ENCODE measurements at places on chromosomes 3 and 15.

GRCh38 chr3:10770547-10770946, 45.5 kb upstream of the SLC6A11 start:
- DNase-seq: no peak

- no peak for DNase-seq
These were observed 3.3 kb upstream of the RNF13 start for GRCh38 chr3:149809699-149810098.

- DNase-seq: no peak
These were observed 18.5 kb upstream of the REC114 start for GRCh38 chr15:73424506-73424905.

DNA sequence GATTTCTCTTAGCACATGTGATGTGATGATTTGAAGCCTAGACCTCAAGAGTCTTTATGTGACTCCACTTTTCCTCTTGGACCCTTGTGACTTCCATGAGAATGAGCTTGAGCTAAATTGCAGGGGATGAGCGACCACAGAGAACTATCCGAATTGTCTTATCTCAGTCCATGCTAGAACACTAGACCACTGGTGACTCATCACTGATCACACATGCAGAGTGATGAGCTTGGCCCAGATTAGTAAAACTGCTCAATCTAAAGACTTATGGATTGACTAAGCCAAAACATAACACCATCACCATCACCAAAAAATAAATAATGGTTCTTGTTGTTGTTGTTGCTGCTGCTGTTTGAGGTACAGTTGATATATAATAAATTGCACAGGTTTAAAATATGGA, 114.1 kb upstream of the CFAP20DC start:
- peak; percentile 19 for DNase-seq

DNA sequence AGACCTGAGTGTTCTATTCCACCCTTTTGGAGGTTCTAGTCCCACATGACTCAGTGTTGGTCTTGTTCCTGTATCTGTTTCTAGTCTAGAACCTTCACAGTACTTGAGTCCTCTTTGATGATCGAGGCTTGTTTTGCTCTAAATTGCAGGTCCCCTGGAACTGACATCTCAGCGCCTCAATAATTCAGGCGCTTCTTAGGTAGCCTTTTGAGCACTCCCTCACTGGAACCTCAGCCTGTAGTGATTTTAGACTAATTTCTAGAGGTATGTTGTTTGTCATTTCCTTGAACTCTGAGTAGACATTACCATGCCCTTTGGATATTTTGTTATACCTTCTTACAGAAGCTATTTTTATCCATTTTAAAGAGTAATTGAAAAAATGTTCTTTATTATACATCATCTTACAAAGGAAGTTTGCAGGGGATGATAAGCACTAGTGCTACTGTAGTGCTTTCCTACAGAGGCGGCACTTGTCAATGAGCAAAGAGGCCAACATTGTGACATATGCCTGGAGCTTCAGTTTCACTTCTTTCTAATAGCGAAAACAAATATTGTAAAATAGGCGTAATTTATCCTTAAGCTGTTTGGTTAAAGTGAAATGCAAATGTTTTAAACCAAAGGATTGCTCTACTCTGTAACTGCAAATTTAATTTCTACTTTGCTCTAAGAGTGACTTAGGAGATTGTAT, 75.7 kb downstream of the EFL1 start:
- DNase-seq: peak; percentile 57

GRCh38 chr3:46438831-46439230, 25.9 kb downstream of the LTF start:
- DNase-seq: no peak

DNA sequence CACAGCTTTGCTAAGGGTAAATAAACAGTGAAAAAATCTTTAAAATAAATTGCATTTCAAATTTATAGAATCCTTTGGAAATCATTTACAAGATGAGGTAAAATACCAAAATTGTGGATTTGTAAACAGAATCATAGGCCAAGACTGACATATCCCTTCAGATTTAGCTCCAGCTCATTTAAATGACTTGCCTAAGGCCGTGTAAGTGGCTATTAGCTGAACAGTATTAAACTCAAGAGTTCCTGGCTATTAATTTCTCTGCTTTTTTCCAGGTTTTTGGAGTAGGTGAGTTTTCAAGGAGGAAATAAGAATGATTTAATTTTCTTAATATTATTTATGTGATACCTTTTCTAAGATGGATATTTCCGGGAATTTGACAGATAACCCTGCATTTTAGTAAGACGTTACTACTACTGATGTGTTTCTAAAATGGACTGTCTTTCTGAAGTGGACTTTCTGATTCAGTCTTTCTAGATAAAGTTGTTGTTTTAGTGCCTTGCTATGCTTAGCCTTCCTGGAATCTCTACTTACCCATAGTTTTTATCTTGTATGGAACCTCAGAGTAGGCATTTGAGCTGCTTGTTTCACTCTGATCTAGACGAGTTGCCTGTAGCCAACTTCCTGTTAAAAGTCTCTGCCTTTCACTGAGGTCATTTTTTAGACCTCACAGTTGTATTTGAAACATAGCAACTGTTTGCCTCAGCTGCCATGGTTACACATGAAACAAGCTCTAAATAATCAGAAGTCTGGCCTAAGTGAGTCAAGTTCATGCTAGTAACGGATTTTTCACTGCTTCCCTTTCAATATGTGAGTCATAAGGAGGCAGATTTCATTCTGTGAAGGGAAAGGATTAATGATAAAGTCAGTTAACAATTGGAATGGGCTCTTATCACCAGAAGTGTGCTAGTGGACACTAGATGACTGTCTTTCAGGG, 127.0 kb downstream of the KLHL25 start:
- DNase-seq: peak; percentile 55

DNA sequence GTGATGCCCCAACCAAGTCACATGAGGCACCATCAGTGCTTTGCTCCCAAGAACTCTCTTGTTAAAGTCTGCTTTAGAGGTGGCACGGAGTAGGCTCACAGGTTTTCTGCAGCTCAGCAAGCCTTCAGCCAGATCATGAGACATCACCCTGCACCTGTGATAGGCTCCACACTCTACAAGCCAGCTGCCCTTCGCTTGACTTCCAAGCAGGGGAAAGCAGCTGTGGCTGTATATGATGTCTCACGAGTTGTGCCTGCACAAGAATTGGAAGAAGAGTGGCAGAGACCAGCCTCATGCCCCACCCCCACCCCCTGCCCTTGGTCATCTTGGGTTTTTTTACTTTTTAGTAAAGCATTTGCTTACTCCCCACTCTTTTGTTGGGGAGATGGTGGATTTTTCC, 22.5 kb downstream of the MRPS11 start:
- DNase-seq: no peak

- DNase-seq: peak; percentile 36
These were observed 18.9 kb upstream of the TIGIT start for GRCh38 chr3:114274929-114275328.

- no peak for DNase-seq
These were observed 103.1 kb upstream of the LRTM1 start for GRCh38 chr3:55030938-55031337.

DNA sequence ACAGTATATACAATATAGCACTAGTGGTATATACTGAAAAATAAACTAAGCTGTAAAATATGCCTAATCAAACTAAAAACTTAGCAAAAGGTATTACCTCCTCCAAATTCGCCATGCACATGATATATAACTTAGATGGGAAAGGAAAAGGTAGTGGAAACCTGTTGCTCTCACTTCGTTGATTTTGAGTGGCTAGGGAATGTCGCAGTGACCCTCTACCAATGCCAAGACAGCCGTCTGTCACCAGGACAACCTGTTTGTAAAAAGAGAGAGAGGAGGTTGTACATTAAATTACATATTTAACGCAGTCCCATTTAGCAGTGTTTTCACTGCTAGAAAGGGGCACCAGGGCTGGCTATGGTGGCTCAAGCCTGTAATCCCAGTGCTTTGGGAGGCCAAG, 11.3 kb downstream of the INTS14 start:
- no peak for DNase-seq

- no peak for DNase-seq
These were observed 19.0 kb downstream of the MESD start for GRCh38 chr15:80970658-80971057.

- peak; percentile 50 for DNase-seq
These were observed at the start of gene THBS1 for GRCh38 chr15:39580485-39581241. THBS1 (plus strand) TSS chr15:39581079; CDS start chr15:39581858, 779 bp downstream.

- peak; percentile 95 for DNase-seq
These were observed 5.6 kb downstream of the SLC25A38 start for GRCh38 chr3:39388741-39389248.

DNA sequence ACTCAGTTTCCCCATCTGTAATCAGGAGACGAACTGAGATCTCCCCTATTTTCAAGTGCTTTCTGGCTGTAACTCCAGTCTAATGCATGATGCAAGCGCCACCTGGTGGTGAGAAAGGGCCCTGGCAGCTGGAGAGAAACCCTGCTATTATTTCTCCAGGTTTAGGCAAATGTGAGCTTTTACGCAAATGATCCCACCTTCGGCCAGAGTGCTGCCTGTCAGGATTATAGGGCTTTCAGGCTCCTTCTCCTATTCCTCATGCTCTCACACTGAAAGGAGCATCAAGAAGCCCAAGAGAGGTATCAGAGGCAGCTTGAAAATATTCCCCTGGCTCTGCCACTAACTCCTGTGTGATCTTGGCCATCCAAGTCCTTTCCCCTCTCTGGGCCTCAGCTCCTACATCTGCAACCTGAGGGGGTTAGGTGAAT, 93.9 kb upstream of the RASGRF1 start:
- peak; percentile 85 for DNase-seq

- no peak for DNase-seq
These were observed 132.3 kb upstream of the ABHD17C start for GRCh38 chr15:80562846-80563245.

DNA sequence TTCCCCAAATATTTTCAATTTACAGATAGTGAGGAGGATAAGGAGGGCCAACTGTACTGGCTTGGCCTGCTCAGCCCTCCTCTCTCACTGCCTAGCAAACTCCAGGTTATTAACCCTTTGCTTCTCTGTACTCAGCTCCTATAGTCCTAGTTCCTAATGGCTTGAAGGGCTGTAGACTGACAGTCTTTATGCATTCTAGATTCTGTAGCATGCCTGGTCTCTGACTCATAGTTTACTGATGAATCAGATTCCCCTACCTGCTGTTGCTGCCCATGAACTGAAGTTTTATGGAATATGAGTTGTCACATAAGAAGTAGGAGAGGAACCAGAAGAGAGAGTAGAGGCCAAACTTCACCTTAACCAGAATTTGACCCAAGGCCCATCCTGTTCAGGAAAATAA, 27.1 kb upstream of the MAP3K13 start:
- DNase-seq: no peak

GRCh38 chr3:136464502-136464901, 214.4 kb downstream of the PCCB start:
- DNase-seq: no peak

DNA sequence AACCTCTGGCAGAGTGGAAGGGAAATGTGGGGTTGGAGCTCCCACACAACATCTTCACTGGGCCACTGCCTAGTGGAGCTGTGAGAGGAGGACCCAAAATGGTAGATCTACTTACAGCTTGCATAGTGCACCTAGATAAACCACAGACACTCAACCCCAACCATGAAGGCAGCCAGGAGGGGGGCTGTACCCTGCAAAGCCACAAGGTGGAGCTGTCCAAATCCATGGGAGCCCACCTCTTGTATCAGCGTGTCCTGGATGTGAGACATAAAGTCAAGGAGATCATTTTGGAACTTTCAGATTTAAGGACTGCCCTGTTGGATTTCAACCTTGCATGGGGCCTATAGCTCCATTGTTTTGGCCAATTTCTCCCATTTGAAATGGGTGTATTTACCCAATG, 20.9 kb downstream of the TP63 start:
- peak; percentile 26 for DNase-seq

GRCh38 chr3:176159796-176160195, 1037.5 kb downstream of the TBL1XR1 start:
- DNase-seq: no peak

- no peak for DNase-seq
These were observed 43.4 kb downstream of the FBXO22 start for GRCh38 chr15:75947092-75947491.

DNA sequence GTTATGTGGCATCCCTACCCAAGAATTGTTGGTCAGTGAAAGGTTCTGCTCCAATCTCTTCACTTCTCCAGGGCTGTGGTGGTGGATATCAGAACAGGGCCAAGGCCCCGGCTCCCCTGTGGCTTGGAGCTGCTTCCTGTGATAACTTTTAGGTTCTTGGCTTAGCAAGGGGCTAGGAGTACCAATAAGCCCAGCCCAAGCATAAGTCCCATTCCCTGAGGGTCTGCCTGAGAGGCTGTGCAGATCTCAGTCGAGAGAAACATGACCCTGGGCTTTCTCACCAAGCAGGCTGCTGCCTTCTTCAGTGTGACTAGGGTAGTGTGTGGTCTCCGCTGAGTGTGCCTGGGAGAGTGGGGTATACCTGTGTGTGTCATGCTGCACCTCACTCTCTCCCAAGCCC, 7.1 kb downstream of the CLK3 start:
- no peak for DNase-seq

- no peak for DNase-seq
These were observed 131.4 kb upstream of the IGSF10 start for GRCh38 chr3:151592287-151592686.

DNA sequence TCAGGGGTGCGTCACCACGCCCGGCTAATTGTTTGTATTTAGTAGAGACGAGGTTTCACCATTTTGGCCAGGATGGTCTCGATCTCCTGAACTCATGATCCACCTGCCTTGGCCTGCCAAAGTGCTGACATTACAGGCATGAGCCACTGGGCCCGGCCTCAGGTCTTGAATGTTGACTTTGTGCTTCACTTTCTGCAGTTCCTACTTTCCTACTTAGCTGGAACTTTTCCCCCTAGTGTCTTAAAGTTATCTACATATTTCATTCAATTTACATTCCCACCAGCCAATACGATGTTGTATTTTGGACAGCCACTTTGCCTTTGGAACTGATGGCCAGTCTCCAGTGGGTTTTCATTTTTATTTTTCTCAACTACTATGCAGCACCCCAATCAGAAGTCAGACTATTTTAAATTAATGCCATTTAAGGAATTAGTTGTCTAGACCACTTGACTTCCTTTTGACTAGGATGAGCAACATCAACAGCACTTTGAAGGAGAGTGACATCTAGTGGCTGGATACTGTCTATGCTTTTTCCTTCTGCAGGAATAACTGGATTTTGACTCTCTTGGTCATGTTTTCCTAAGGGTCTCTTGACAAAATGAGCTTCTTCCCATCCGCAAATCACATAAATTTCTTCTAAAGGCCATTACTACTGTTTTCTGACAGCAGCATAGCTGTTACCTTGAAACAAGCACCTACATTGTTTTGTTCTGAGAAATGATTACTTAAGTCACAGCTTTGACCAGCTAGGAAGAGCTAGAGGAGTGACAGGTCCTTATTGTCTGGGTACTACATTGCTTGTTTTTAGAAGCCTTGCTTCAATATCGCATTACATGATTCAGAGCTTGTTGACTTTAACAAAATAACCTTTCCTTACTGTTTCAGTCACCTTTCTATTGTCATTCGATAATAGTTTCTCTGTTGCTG, 140.2 kb downstream of the ITPR1 start:
- DNase-seq: peak; percentile 85

Measured in hematopoietic multipotent progenitor cell treated with erythropoietin and hydrocortisone succinate and interleukin-3 and kit ligand, for 6 days (in vitro differentiated cells).